ENCODE measurements at places on chromosomes 4 and X.

GRCh38 chrX:82703551-82703950 is 804.5 kb upstream of the POU3F4 start:
- DNase-seq: no peak

- DNase-seq: no peak
Observed at GRCh38 chr4:85901500-85901899, 426.6 kb downstream of the ARHGAP24 start.

DNA sequence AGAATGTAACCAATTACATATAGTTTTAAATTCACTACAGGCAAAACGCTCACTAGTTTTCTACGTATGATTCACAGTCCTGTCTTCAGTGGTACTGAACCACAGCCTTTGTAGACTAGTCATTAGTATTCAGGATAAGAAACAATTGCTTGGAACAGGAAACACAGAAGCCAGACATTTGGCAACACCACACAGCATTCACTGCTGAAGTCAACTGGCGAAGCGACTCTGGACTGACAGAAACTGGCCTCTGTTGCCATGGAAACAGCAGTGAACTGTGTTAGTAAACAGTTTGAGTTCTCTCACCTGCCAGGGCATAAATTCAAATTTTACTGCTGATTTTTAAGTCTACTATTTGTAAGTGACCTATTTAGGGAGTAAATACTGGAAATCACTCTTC is 57.6 kb downstream of the MAPK10 start:
- DNase-seq: no peak

DNA sequence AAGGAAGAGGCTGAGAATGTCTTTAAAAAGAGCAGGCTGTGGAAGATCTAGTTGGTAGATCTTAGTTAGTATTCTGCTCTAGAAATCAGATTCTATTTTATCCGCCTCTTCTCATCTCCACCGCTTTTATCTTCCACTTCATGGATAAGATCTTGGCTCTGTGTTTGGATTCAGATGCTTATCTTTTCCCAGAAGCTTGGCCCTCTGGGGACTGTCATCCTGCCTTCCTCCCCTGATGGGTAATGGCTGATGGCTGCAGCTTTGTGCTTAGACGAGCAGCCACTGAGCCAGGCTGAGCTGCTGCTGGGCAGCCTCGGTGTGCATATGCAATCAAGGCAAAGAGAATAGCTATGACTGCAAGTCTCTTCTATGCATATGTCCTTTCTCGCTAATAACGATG is 23.5 kb downstream of the TRIML1 start:
- DNase-seq: no peak

DNA sequence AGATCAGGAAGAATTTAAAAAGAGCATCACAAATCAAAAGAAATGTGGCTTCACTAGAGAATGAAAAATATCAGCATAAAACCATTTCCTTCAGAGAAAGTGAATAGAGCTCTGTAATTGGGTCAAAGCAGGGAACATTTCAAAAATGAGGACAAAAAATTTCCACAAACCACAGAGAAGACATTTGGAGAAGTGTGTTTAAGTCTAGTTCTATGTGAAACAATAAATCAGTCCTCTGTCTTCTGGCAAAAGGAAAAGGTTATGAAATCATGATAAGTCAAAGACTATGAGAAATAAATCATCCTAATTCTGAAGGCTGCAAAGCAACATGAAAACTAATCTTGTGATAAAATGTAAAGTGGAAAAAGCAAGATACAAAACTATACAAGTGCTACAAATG is 27.9 kb downstream of the SMPX start:
- no peak for DNase-seq

DNA sequence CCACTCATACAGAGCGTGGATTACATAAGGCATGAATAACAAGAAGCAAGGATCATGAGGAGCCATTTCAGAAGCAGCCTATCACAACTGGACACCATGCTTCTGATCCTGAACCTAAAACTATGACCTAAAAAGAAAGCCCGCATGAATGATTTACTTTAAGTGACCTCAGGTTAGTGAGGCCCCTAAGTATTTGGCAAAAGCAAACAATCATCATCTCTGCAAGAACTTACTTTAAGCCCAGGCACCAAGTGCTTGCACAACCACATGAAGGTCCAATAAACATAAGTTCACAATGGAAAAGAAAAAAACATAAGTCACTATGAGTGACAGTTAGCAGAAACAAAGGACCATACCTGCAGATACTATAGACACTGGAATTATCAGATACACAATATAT is 7.9 kb upstream of the MBTPS2 start:
- no peak for DNase-seq

- no peak for DNase-seq
Observed at GRCh38 chr4:161841759-161842158, 322.0 kb downstream of the FSTL5 start.

DNA sequence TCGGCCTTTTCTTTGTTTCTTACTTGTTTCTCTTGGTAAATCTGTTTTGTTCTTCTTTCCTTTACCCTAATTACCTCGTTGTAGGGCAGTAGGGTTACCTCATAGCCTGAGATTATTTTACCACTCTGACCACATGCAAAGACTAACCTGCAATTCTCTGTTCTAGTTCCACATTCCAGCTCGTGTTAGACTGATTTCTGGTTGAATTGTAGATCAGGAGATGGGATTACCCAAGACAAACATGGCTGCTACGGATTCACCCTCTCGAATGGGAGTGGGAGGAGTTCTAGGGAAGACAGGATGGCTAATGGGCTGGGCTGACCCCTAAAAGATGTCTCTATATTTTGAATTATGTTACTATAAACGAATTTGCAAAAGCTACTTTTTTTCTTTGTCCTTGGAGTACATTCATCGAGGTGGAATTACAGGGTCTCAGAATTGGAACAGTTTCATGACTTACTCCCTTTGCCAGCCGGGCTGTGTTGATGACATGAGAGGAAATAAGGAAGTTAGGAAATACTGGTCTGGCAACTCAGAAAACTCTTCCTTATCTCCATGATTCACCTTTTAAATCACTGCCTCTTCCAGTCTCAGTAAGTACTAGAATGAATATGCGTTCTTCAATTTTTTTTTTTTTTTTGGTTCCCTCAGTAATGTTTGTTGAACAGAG is 36.7 kb upstream of the FBXW7 start:
- DNase-seq: no peak

DNA sequence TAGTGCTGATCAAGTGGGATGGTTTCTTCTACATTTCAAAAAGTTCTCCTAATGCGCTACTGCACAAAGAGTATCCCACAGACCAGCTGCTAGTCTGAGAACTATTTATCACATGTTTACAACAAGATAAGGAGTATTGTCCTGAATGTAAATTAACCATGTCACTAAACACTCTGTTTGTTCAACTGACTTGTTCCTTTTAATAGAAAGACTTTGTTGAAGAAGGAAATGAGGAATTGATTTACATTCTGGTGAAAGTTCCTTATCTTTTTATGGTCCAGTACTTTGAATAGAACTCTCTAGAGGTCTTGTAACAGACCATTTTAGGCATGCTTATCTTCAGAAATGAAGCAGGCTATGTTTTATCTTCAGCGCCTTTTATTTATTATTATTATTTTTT is 67.3 kb upstream of the IL13RA1 start:
- DNase-seq: no peak

GRCh38 chr4:38860788-38861424 is 4.3 kb upstream of the TLR6 start:
- no peak for DNase-seq

- no peak for DNase-seq
Observed at GRCh38 chrX:122579036-122579435, 605.0 kb upstream of the GRIA3 start.

DNA sequence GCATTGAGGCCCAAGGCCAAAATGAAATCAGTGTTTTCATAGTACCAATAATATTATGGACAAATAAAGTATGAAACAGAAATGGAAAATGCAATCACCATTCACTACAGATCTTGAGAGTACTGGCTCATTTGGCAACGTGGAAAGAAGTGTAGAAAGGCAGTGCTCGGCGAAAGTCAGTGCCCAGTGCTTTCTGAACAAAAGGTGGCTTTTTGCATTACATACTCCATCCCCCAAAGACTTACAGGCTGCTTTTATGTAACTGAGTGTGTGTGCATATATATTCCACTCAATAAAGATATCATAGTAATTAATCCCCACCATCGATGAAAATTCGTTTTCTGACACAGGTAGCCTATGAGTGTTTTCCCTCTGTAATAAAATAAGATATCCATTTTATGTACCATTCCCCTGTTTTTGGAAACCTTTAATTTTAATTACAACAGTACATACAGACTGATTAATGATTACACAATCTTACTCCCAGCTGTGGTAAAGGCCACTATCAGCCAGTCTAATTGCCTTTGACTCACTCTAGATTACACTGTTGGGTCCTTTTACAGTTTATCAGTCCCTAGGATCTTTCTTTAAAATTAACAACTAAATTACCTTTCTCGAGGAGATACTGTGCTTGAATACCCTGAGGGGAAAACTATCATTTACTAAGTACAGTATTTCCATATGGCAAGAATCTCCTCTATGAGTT is 65.9 kb downstream of the MAD2L1 start:
- no peak for DNase-seq

- no peak for DNase-seq
Observed at GRCh38 chr4:55107054-55107453, 18.3 kb downstream of the KDR start.

DNA sequence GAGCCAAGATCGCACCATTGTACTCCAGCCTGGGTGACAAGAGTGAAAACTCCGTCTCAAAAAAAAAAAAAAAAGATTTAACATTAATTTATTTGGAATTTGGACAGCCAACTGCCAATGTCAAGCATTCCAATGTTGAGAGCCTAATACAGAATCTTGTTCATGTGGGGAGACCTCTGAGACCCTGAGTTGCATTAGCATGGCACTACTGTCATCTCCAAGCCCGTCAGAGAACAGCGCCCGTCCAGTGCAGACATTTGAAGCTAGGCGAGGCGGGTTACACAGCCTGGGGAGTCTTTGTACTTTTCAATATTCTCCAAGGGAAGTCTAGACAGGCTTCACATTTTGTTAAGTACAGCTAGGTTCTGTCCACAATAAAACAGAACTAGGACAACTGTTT is 126.7 kb downstream of the CHRNA9 start:
- DNase-seq: no peak

DNA sequence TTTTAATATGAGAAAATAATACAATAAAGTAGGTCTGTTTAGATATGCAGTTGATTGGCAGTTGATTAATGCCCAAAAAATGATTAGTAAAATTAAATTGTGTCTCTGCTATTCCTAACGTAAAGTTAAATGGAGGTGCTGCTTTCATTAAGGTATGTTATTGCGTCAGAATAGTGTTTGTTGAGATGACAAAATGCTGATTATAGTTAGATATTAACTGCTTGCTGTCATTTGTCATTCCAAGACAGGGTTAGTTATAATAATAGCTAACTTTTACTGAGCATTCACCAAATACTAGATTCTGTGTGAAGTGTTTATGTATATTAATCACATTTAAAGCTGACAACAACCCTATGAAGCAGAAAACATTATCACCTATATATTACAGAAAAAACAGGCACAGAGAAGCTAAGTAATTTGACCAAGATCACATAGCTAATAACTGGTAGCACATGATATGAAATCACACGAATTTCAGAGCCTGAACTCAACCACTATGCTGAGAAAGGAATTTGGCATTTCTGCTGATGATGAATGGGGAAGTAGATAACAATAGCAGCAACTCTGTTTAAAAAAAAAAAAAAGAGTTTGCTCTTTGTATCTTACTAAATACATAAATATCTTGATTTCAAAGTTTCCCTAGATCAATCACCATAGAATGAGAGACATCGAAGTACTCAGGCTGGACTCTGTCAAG is 59.7 kb upstream of the WDR44 start:
- DNase-seq: no peak

DNA sequence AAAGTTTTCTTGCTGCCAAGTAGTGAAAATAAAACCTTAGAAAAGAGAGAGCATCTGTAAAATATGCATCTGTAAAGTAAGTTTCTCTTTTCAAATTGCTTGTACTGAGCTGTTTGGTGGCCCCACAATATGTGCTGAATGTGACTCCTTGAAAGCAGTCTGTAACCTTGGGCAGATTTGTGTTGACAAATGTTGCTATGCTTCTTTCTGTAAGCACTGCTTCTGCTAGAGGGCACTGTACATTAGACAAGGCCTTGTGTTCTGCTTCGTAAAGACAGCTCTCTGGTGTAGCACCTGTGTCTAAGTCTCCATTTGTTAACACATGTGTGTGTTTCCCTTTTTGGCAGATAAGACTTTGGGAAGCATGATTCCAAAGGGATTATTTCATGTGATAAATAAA is 56.6 kb upstream of the NRK start:
- DNase-seq: no peak

DNA sequence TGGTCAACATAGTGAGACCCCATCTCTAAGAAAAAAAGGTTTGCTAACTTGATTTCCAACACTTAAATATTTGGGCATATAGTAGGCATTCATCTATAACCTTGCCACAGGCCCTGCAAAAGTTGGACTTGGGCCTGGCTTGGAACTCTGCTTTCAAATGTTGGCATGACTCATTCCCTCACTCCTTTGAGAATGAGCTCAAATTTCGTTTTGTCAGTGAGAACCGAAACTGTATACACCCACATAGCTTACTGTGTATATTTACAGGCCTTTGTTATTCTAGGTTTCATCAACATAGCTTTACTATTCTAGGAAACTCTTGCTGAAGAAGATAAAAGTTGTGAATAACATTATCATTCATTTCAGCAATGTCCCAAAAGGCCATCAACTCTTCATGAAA is 88.7 kb upstream of the ELOVL6 start:
- DNase-seq: no peak

GRCh38 chr4:78726546-78726945 is 49.6 kb upstream of the BMP2K start:
- no peak for DNase-seq

GRCh38 chr4:10671366-10671765 is 13.2 kb downstream of the CLNK start:
- DNase-seq: no peak

DNA sequence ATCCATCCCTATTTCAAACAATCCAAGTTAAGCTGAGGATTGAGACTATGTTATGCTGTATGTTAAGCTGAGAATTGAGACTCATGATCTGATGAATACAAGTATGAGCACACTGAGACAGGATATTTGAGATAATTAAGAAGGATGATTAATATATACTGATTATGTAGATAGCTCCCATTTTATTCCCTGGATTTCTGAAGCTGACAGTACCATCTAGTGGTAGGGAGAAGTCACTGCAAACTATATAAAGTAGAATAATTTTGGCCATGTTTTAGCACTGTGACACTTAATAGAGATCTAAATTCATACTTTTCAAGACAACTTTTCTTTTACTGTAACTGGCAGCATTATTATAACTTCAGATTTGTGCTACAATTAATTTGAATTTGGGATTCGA is 63.8 kb upstream of the HPRT1 start:
- no peak for DNase-seq

DNA sequence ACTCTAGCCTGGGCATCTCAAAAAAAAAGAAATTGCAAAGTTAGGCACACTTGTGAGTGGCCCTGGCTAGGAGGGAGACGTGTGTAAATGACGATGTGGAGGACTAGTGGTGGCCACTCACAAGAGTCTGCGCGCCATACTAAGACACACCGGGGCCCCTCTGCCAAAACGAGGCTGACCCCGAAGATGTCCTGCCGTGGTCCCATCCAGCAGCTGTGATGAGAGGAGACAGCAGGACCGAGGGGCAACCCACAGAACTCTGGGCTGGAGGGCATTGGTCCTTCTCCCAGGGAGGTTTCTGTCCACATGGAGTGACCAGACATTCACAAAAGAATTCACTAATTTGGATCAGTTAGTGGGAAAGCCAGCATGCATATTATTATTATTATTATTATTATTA is 47.4 kb downstream of the NOP14 start:
- no peak for DNase-seq

All from activated CD8-positive, alpha-beta memory T cell treated with anti-CD3 and anti-CD28 coated beads for 4 hours (primary cell).